ENCODE measurements at places on chromosomes 3 and 15. TPM values are rescaled to one million over a fixed set of nuclear protein-coding genes. Genes with fewer than 3 reads are reported as not detected.

The BSN gene
- total RNA-seq: 0.04 TPM

The MYO1E gene
- total RNA-seq: 18.4 TPM

The SATB1 gene
- 5.8 TPM for total RNA-seq

The RSRC1 gene
- 89.7 TPM for total RNA-seq

The DCLK3 gene
- not detected for total RNA-seq

The ERC2 gene
- 0.18 TPM for total RNA-seq

The TM4SF1 gene
- 152 TPM for total RNA-seq

The FAM81A gene
- 3.9 TPM for total RNA-seq

The GHSR gene
- not detected for total RNA-seq

The GOLGA8N gene
- 0.45 TPM for total RNA-seq

The NANOGP8 gene
- total RNA-seq: not detected

The CNTN3 gene
- total RNA-seq: 0.06 TPM

The IL17RB gene
- 0.39 TPM for total RNA-seq

The SLC28A1 gene
- not detected for total RNA-seq

The RBP2 gene
- not detected for total RNA-seq

The A4GNT gene
- total RNA-seq: not detected

GRCh38 chr3:22666736-22667135 lies 536.4 kb upstream of the UBE2E2 start:
- DNase-seq: no peak

DNA sequence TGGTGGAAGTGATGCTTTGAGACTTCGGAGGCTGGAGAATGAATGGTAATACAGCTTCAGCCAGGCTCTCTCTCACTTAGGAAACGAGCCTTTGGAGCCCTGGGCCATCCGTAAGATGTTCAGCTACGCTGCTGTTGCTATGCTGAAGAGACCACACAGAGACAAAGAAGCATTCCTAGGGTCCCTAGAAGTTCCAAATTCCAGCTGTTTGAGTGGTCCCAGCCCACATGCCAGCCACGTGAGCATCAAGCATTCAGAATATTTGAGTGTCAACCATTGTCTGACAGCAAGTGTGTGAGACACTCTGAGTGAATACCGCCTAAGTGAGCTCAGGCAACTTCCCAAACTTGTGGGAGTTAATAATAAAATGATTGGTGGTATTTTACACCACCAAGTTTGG lies 212.9 kb downstream of the CD47 start:
- DNase-seq: no peak

- peak; percentile 91 for DNase-seq
Observed at GRCh38 chr15:48370460-48370859, 39.2 kb downstream of the DUT start.

DNA sequence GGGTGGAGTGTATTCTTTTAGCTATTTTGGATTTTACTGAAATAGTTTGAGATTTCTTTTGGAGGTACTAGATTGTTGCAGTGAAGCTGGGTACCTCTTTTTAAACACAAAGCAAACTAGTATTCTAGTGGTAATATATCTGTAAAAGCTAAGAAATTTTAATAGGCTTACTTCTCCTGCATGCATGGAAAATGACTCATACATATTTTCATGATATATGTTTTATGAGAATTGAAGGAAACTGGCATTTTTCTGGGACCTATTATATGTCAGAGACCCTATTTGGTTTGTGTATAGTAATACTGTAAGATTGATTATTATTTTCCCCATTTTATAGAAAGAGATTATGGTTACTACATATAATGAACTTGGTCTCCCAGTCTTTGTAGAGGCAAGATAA lies 851.0 kb downstream of the DIPK2A start:
- DNase-seq: no peak

DNA sequence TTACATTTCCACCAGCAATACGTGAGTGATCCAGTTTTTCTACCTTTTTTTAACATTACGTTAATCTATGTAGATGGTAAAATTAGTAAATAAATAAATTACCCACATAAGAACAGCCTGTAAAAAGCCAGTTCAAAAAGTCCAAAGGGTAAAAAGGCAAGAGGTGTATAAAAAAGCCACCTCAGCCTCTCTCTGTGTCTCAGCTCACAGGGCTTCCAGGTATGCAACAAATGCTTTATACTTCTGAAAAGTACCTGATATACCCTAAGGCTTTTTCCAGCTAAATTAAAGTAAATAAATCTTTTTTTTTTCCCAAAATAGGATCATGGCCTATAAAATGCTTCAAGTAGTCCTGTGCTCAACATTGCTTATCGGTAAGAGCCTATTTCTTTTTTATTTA lies at the start of gene C3orf85:
Gene C3orf85, plus strand, starts transcription at position 197 of the 400 bp plus-strand sequence. Its CDS starts 129 bp downstream, at position 326.
- DNase-seq: no peak

DNA sequence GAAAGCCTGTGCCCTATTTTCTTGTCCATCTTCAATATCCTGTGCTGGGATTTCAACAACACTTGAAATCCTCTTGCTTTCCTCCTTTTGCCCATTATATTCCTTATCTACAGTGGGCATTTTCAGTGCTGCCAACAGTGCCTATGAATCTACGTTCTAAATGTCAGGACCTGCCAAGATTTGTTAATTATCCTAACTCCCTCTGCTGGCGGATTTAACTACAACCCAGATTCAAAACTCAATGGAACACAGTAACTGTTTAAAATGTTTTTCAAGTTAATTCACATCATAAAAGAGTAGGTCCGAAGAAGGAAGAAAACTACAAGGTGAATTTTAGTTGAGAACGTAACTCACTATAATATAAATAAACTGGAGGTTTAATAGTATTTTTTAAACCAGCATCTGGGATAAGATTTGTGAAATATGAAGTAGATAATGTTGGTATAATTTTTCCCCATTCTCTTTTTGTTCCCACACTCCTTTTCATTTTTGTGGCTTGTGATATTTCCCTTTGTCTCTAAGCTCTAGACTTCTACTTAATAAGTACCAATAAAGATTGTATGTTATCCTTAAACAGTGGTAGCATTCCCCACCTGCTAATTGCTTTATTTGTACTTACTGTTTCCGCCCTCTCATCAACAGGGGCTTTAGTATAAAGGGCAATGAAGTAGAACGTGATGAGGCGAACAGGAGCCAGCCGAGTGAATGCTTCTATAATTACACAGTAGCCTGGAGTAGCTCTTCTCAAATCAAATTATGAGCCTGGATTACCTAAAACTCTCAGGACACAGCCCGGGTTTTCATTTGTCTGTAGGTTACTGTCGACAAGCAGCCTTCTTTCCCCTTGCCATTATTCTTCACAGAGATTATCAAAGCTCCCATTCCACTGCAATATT lies 302.5 kb upstream of the ATP11B start:
- DNase-seq: peak; percentile 45

- DNase-seq: peak; percentile 7
Observed at GRCh38 chr3:36540888-36541518, 160.7 kb downstream of the STAC start.

GRCh38 chr3:129421988-129422745 lies 6.3 kb downstream of the EFCAB12 start:
- DNase-seq: no peak

DNA sequence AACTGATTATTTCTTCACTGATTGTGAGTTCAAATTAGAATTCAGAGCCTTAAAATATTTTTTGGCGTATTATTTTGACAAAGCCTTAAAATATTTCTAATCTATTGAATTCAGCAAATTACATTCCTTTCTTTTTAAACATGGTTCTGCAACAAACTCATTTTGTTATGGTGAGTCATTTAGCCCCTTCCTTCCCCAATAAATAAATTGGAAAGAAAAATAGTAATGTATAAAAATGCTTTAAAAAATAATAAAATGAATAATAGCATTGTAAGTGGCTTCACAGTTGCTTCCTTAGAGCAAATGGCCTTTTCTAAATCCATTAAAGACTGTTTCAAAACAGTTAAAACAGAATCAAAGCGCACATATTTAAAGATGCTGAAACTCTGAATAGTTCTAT lies 12.1 kb downstream of the CSNK1G1 start:
- no peak for DNase-seq

DNA sequence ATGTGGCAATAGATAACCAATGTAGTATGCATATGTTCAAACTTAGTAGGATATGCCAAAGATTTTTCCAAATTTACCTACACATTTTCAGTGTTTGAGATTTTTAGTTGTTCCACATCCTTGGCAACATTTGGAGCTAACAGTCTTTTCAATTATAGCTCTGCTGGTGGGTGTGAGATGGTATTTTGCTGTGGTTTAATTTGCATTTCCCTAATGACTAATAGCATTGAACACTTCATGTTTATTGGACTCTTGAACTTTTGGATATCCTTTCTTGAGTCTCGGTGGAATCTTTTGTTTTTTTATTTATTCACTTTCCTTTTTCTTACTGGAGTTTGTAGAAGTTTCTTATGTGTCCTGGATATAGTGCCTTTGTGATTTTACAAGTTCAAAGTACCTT lies 11.0 kb upstream of the ILDR1 start:
- DNase-seq: no peak

DNA sequence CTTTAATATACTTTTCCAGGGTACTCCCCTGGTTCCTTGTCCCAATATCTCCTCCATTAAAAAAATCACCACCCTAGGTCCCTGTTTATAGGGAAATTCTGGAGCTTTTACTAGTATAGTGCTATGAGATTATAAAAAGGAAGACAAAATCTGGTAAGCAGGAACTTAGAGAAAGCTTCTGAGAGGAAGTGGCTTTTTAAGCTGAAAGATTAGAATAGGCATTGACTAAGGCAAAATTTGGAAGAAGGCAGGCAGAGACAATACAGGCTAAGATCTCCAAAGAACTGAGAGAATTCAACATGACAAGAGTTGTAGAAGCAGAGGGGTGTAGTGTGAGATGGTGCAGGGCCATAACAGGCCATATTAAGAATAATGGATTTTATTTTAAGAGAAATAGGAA lies 25.8 kb downstream of the SGO1 start:
- no peak for DNase-seq

GRCh38 chr3:68287101-68287500 lies 632.7 kb upstream of the SUCLG2 start:
- DNase-seq: no peak

GRCh38 chr3:141476033-141476432 lies 10.8 kb upstream of the RASA2 start:
- DNase-seq: no peak

GRCh38 chr3:16063603-16064002 lies 110.9 kb upstream of the GALNT15 start:
- DNase-seq: no peak

DNA sequence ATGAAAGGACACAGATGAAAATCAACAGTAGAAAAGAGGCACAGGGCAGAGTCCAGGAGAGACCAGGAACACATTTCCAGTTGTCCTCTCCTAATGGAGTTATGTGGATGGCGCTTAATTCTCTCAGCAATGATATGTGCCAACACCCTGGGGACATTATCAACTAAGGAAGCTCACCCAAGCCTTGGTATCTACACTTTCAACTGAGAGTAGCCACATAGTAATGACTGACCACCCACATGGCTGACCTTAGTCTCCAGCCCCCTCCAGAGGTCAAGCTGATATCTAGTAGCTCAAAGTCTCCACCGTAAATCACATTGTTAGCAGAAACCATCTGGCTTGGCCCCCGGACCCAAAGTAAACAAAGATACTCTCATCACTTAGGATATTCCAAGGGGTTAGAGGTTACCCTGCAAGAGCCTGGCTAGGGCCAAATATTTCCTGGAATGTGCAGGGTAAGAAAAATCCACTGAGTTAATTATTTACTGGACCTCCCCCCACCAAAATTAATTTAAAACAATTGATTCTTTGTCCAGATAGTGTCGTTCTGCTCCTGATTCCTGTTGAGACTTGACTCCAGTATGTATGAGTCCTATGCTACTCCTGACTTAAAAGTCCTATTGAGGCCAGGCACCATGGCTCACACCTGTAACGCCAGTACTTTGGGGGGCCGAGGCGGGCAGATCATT lies 24.8 kb downstream of the GABRR3 start:
- DNase-seq: no peak

DNA sequence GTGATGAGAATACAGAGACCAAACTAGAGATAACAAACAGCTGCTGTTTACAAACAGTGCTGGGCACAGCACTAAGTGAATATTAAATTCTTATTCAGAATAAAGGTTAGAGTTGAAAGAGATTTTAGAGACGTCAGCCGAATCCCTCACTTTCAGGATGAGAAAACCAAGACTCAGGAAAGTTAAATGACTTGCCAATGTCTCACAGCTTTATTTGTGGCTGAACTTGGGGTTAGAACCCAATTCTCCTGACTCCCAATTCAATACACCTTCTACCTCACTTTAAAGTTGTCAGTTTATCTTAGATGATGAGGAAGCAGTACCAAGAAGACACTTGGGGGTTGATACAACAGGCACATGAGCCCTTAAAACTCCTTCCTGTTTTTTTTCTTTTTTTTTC lies 180.9 kb downstream of the GAP43 start:
- DNase-seq: no peak

- DNase-seq: no peak
Observed at GRCh38 chr15:39304201-39304841, 276.6 kb upstream of the THBS1 start.

DNA sequence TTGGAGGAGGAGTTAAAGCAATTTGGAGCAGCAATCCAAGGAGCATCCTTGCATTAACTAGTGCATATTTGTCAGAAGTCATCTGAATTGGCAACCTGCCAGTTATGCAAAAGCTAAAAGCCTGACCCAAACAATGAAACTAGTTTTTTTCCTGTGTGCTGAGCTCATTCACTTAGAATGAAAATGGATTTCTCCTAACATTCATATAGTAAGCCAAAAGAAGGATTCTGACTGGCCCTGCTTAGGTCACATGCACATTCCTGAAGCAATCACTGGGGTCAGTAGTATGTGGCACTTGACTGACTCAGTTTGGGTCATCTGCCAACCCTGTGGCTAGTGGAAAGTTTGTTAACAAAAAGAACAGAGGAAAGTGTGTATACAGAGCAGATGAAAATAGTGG lies 30.5 kb downstream of the OXSM start:
- DNase-seq: peak; percentile 92

DNA sequence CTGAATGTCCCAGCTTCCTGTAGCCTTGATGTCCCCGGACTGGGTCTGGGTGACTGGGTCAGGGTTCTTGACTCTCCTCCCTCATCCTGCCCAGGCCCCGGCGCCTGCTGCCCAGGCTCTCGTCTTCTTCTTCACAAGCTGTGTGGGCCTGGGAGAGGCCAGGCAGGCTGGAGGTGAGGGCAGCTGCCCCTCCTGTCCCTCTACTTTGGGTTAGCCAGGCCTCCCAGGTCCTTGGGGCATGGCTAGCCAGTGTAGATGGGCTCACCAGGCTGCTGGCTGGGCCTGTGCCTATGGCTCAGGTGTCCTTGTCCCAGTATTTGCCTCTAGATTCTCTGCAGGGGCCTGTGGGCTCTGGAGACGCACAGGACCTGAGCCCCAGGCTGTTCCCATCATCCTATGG lies 31.8 kb downstream of the TKT start:
- DNase-seq: no peak

- DNase-seq: no peak
Observed at GRCh38 chr15:58632789-58633188, 116.7 kb downstream of the ADAM10 start.

DNA sequence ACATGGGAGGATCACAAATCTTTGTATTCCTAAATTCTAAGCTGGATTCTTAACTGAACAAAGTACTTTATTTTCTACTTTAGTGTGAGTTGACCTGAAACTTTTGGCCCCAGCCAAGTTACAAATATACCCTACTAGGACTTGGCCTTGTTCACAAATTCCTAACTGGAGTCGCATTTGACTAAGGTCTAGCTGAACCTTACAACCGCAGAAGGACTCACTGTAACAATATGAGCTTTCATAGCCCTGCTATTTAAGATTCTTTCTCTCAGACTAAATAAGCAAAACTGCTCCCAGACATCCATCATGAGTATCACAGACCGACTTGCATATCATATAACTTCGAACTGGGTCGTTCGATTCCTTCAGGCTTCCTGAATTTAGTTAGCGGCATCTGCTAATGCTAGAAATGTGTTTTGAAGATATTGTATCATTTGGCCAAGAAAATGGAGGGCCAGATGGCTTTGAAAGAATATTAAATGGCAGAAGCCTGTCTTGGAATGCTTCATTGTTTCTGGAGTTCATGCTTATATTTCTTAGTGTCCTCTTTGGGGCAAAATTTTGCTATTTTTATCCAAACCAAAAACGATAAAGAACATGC lies 28.4 kb upstream of the ADAMTS9 start:
- no peak for DNase-seq
